ENCODE measurements at places on chromosomes 16 and 17.
A peak's percentile ranks its signal among the peaks of the same experiment; 100 is the strongest.

GRCh38 chr17:40459636-40460603, 16.7 kb downstream of the IGFBP4 start:
- DNase-seq = no peak

- DNase-seq = no peak
These were observed 144.7 kb upstream of the CRHR1 start for GRCh38 chr17:45639297-45639849.

GRCh38 chr16:10652730-10653590, 41.8 kb downstream of the TEKT5 start:
- DNase-seq = no peak

DNA sequence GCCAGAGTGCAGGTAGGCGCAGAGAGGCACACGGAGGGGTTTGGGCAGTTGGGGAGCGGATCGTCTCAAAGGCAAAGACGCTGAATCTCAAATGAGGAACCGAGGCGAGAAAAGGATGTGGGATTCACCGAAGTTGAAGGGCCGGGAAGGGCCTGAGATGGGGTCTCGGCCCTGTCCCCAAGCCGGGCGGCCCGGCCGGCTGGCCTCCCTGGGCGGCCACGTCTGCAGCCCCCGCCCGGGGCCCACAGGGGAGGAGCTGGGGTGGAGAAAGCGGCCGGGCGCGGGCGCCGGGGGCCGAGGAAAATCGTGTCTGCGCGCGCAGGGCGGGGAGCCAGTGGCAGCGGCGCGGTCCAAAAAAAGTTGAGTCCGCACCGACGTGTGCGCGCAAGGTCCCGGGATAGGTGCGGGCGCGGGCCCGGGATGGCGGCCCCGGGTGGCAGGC, 458 bp downstream of the SLC12A4 start:
- DNase-seq = peak; percentile 30

- no peak for DNase-seq
These were observed 252.2 kb upstream of the DYNLRB2 start for GRCh38 chr16:80288616-80289015.

GRCh38 chr16:3912897-3913296, 32.4 kb upstream of the CREBBP start:
- DNase-seq = no peak

GRCh38 chr17:79630126-79630525, 19.3 kb upstream of the RBFOX3 start:
- peak; percentile 4 for DNase-seq

DNA sequence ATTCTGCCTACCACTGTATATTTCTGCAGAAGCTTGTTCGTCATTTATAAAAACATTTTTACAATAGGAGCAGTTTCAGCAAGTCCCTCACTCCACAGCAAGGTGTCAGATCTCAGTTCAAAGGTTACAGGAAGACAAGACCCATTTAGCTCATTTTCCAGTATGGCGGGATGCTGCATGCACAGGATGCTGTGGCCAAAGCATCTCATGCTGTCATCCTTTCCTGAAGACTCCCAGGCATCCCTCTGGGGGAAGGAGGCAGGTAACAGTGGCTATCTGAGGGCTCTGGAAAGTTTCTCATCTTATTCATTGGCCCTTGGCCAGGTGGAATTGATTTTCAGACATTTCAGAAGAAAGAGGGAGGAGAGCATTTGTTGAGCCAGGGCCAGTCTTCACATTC, 539.3 kb upstream of the CDH5 start:
- DNase-seq = no peak

DNA sequence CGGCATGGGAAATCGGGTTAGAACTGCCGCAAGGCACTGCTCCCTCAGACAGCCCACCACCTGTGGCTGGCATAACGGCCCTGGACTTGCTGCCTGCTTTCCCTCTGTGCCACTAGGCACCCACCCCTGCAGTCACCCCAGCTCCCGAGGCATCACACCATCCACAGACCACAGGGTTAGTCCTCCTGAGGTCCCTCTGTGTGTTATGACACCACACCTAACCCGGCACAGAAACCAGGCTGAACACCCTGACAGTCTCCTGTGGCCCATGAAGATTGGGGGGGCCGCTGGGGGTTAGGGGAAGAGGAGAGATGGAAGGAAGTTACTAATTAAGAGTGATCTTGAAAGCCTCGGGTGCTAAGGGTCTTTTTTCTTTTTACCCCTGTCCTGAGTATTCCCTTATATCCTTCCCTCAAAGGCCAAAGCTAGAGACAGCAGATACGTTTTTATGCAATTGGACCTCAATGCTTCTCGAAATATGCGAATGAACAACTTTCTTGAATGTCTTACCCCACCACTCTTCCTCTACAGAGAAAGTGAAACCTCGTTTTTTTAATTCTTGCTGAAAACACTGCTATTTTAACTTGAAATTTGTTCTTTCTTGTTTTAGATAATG, 7.0 kb downstream of the CYTH1 start:
- peak; percentile 76 for DNase-seq

GRCh38 chr17:44752953-44753861, 5.6 kb upstream of the ADAM11 start:
- DNase-seq = no peak

DNA sequence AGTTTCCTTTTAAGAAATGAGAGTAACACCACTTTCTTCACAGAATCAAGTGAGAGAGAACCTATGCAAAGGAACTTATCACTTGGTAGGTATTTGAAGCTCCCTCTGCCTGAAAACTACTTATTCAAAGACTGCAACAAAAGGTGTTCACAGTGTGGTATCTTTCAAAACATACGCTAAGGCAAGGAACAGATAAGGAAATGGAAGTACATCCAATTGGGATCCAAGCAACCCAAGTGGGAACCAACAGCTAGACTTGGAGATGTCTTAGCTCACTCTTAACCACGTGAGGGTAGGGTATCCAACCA, 431 bp upstream of the PPM1E start:
- DNase-seq = no peak

DNA sequence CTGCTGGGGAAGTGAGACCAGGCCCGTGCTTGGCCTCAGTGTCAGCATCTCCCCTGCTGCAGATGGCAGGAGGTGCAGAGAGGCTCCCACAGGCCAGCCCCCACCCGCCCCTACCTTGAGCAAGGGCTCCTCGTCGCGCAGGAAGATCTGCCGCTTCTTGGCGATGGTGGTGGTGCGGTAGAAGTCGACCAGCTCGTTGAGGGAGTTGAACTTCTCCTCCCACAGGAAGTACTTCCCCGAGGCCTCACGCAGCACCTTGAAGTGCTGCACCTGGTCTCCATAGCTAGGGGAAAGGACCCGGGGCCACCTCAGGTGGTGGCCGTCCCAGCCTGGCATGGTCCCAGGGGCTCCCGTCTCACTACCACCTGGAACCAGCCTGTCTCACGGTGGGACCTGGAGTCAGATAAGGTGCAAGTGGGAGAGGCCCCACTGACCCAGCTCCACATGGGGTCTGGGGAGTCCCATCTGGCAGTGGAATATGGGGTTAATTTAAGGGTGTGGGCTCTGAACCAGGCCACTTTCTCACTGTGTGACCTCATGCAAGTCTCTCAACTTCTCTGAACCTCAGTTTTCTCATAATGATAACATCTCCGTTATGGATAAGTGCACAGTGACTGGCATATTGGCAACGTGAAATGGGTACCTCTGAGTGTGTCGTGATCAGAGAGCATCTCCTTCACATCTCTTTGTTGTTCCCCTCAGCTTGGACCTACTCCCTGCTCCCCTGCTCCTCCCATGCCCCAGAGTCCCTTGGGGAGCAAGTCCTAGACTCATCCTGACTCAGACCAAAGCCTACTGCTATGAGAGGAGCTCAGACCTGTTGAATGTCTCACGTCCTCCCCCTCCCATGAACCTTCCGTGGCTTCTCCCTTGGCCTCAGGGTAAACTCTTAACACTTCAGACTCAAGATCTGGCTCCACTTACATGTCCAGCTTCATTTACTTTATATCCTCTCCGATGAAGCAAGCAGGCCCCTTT, 19.8 kb upstream of the FAM83G start:
- peak; percentile 31 for DNase-seq

- DNase-seq = no peak
These were observed 15.3 kb downstream of the CREBBP start for GRCh38 chr16:3865241-3865640.

- DNase-seq = no peak
These were observed 90.0 kb downstream of the GNAO1 start for GRCh38 chr16:56281249-56281805.

DNA sequence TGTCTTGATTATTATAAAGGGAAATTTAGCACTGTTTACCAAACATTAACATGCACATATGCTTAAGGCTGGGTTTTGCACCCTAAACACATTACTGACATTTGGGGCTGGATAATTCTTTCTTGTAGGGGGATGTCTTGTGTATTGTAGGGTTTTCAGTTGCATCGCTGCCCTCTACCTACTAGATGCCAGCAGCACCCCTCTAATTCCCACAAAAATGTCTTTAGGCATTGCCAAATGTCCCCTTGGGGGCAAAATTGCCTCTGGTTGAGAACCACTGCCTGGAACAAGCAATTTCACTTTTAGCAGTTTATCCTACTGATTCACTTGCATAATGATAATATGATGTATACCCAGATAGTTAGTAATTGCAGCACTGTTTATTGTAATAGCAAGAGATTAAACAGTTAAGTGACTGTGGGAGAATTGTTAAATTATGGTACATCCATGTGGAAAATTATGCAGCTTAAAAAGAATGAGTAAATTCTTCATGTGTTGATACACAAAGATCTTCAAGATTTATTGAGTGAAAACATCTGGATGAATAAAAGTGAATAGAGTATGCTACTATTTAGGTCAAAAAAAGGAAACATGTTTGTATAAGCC, 18.4 kb downstream of the PRSS54 start:
- DNase-seq = no peak

DNA sequence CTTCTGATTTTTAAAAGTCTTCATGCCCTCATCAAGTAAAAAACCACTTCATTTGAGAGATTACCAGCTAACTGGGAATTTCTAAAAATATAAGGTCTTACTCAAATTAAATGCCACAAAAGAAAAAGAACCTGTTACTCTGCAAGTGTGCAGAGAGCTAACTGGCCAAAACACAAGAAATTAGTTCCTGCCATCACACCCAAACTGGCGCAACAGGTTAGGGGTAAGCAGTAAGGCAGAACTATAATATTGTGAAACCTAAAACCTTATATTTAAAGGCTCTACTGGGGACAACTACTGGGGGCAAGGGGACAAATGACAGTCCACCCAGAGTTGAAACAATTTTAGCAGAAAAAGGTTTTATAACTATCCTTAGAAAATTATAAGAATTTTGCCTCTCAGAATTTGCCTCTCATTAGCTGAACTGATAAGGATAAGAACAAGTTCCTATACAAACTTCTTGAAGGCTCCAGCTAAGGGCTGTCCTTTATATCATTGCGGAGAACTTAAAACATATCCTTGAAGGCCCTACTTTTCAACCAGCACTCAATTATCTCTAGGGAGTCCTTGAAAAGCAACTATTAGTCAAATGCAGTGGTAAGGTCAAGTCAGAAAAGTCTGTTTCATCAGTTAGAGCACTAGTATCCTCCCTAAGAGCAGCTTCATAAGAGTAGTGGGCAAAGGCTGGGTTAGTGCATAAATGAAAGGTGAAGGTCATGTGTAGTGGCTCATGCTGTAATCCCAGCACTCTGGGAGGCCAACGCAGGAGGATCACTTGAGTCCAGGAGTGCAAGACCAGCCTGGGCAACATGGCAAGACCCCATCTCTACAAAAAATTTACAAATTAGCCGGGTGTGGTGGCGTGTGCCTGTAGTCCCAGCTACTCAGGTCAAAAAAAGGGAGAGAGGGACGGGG, 31.5 kb downstream of the SMURF2 start:
- no peak for DNase-seq

DNA sequence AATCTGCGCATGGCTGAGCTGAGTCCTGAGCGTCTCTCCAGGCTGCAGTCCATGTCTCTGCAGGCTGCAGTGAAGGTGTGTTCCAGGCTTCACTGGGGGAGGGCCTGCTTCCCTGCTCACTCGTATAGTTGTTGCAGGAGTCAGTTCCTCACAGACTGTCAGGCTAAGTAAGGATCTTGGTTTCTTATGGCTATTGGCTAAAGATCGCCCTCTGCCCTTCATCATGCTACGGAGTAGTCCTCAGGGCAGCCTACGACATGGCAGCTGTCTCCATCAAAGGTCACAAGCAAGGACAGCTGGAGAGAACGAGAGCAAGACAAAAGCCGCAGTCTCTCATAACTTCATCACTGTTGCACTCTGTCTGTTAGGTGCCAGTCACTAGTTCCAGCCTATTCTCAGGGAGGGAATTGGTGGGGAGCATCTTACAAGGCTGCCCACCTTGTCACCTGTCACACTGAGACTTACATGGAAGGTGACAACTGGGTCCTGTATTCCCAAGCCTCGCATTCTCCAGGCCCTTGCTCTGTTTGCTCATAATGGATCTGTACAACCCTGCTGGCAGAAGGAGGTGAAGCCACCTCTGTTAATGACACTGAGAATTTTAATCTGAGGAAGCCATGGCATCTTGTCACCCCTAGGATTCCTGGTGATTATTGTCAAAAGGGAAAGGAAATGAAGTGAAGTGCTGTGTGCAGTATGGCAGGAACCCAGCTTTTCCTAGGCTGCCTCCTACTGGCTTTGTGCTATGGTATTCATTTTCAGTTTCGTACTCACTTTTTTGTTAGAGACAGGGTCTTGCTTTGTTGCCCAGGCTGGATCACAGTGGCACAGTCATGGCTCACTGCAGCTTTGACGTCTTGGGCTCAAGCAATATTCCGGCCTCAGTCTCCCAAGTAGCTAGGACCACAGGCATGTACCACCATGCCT, 43.4 kb downstream of the MFSD11 start:
- peak; percentile 20 for DNase-seq

DNA sequence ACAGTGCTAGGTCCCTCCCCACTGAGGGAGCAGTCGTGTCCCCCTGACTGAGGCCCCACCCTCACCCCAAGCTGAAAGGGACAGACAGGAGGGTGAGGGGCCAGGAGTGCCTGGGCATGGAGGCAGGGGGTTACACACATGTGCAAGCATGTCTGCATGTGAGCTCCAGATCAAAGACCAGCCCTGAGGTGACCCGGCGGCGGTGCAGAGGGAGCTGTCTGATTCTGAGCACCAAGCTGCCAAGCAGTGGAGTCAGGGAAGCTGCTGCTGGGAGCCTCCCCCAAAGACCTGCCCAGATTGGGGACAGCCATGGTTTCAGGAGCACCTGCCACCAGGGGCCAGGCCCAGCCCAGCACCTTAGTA, 5.5 kb downstream of the DLX3 start:
- DNase-seq = no peak

GRCh38 chr17:39001703-39002637, 34.8 kb upstream of the FBXO47 start:
- no peak for DNase-seq

- DNase-seq = no peak
These were observed 12.8 kb upstream of the ADCY7 start for GRCh38 chr16:50253514-50253910.

GRCh38 chr17:7260651-7261378, 1.5 kb downstream of the CLDN7 start:
- peak; percentile 39 for DNase-seq

GRCh38 chr17:14372905-14373613, 72.2 kb downstream of the HS3ST3B1 start:
- no peak for DNase-seq

All from activated CD4-positive, alpha-beta T cell treated with anti-CD3 and anti-CD28 coated beads, Interleukin-2, amount 10 ng/mL, durations not matched to agents 7 days and 5 days (primary cell).